ENCODE measurements at places on chromosomes 5 and 9.

- no peak for DNase-seq
Observed at GRCh38 chr5:82425591-82425990, 147.4 kb upstream of the RPS23 start.

GRCh38 chr9:84860249-84861115 lies 191.0 kb downstream of the NTRK2 start:
- DNase-seq: no peak

DNA sequence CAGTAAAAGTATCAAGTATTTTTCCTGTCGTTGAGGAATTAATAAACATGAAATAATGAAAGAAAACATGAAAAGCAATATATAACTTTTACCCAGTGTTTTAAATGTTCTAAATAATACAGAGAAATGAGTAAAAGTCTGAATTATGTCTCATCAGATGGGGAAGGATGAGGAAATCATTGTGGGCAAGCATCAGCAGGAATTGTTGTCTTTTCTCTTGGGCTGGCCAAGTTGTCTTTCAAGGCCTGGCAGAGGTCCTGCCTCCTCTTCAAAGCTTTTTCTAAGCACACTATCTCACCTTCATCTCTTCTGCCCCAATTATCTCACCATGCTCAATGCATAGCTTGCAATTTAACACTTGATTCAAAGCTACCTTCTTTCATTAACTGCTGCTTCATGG lies 41.9 kb downstream of the MOCS2 start:
- no peak for DNase-seq

GRCh38 chr9:37293664-37294524 lies 128.6 kb upstream of the GRHPR start:
- peak; percentile 44 for DNase-seq

DNA sequence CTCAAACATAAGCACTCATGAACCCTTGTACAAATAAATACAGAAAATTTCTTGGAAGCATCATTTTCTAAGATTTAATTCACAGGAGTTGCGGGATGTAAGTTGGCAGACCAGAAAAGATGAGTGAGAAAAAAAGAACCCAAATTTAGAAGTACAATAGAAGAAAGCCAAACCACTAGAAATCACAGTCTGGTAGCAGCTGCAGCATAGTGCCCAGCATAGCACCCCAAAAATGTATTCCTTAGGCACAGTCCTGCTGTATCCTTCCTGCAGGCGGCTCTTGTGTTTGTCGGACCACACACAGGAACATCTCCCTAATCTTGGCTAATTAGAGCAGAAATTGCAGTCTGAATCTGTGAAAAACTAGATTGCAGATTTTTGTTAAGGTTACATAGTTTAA lies 208.5 kb upstream of the TRPM3 start:
- no peak for DNase-seq

- DNase-seq: peak; percentile 56
Observed at GRCh38 chr5:65734921-65735320, 12.9 kb downstream of the NLN start.

- DNase-seq: no peak
Observed at GRCh38 chr5:180467028-180467975, 26.9 kb upstream of the CNOT6 start.

DNA sequence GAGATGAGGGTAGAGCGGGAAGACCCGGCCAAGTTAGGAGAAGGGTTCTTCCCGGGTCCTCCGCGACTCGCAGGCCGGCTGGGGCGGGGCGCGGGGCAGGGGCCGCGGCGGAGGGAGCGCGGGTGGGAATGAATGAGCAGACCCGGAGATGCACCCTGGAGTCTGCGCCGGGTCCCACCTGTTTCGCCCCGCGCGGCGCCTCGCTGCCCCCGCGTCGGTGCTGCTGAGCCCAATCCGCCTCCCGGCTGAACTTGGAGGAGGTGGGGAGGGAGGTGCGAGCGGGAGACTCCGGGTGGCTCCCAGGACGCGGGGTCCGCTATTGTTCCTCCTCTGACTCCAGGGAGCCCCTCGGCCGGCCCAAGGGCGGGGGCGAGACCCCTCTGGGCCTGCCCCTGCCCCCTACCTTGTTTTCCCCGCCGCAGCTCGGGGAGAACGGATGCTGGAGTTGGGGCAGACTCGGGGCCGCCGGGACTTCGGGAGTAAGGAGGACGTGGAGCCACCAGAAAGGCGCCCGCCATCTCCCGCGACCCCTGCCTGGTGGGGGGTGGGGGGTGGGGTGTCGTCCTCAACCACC lies 659 bp downstream of the RAI14 start:
- peak; percentile 4 for DNase-seq

DNA sequence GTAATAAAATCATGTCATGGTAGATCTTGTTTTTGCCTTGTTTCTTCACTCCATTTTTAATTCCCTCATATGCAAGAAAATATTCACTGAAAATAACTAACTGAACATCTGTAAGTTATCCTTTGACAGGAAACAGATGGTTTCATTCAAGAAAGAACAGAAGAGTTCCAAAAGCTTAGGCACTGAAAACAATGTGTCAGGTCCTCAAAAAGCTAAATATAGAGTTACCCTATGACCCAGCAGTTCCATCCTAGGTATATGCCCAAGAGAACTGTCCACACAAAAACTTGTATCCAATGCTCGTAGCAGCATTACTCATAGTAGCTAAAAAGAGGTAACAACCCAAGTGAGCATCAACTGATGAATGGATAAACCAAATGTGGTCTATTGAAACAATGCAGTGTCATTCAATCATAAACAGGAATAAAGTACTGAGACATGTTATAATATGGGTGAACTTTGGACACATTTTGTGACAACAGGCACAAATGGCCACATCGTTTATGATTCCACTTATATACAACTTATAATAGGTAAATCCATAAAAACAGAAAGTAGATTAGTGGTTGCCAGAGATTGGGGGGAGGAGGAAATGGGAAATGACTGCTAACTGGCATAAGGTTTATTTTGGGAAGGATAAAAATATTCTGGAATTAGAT lies 231.0 kb downstream of the FRMD3 start:
- DNase-seq: no peak

DNA sequence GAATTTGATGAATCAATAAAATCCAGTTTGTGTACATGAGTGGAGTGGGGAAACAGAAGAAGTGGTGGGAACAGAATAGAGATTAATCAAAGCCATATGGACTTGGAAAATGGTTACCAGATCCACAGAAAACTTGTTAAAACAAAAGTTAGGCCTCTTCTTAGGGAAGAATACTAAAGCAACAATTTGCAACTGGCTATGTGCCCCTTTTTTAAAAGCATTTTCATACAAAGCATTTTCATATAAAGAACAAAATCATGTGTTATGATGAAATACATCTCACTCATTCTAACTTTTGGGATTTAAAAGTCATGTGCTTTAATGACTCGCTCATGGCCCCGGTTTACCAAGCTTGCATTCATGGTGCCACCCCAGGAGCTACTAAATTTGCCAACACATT lies 276.9 kb downstream of the EFNA5 start:
- no peak for DNase-seq

- DNase-seq: peak; percentile 41
Observed at GRCh38 chr5:79093762-79094161, 17.8 kb upstream of the BHMT start.

DNA sequence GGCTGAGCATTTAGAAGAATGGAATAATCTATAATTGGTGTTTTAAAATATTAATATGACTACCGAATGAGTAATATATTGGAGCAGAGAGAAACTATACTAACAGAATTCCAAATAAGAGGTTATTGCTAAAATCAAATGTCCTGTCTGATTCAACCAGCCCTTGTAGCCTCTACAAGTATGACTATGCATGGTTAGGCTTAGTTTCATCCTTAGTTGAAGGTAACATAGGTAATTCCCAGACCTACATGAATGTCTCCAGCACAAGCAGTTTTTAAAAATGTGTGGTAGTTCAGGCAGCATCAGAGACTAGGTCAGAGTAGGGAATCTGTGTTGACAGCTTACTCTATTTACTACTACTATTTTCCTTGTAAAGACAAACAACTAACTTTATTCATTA lies 51.7 kb upstream of the SLC27A6 start:
- no peak for DNase-seq

DNA sequence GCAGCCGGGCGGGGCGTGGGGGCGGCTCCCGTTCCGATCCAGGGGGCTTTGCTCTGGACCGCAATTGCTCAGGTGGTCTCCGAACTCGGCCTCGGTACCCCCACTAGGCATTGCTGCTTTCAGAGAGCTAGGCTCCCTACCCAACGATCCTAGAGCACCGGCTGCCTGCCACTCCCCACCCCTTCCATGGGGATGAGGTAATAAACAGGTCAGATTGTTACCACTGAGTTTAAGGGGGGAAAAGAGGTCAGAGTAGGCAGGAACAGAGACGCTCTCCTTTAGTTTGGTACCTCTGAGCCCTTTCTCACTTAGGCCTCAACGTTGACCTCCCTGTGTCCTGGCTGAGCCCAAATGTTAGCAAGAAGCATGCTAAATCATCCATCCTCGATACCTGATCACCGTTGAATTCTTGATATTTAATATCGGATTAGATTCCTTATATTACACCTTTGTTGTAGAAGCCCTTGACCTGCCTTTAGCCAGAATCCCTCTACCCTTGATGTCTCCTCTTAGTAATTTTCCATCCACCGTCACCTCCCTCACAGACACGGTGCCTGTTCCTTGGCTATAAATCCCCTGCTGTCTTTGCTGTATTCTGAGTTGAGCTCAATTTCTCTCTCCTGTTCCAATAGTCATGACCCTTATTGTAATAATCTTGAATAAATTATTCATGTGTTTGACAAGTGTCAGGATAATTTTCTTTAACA lies 588 bp upstream of the PLPP1 start:
- DNase-seq: peak; percentile 8

DNA sequence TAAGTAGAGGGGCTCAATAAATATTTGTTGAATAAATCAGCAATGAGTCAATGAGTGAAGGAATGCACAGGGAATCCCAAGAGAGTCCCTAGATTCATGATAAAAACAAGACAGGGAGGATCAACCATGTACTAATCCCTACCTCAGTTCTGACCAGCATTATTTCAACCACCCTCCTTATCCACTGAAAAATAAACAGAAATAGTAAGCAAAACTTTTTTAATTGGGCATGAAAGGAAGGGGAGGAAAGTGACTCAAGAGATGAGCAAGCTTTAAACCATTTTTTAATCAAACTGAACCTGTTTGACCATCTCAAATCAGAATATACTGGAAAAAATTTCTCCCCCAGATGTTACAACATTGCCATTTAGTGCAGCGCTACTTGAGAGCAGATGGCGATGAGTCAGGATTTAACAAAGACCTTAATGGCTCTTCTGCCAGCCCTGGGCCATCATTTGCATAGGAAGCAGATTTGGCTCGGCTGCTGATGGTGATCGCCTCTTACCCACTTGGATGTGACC lies 194.8 kb upstream of the SLC30A5 start:
- no peak for DNase-seq
